ENCODE measurements at places on chromosomes 13 and 19.

- no peak for DNase-seq
Observed at GRCh38 chr19:43525836-43526771, 897 bp downstream of the ETHE1 start.

- peak; percentile 53 for DNase-seq
Observed at GRCh38 chr19:6481541-6482342, at the start of gene DENND1C. Gene DENND1C, minus strand, starts transcription at chr19:6481787. Its CDS starts 92 bp downstream, at chr19:6481695.

DNA sequence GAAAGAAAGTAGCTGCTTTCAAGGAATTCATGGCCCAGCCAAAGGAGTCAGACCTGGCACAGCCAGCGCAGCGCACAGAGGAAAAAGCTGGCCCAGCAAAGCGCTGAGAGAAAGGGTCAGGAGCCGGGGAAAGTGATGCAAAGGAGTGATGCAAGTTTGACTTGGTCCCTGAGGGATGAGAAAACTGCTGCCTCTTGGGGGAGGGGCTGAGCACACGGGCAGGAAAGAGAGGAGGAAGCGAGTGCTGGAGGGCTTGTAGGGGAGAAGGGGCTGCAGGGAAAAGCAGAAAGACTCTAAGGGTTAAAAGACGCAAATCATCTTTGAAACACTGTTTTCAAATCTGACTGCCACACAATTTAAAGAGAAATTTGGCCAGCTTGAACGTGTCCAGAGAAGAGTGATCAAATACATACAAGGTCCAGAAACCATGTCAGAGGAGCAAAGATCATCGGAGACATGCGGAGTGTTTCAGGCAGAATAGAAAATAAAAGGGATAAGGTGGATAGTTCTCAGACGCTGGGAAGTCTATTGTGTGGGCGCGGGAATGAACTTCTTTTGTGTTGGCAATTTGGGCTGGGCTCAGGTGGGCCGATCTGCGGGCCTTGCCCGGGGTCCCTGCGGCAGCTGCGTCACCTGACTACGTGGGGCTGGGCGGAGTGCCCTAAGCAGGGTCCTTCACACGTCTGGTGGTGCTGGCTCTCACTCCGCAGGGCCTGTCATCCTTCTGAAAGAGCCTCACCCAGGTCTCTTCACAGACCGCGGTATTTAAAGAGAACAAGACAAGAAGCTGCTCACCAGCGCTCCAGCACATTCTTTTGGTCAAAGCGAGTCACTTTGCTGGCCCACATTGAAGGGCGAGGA, 18.1 kb downstream of the N4BP2L1 start:
- no peak for DNase-seq

- DNase-seq, result no peak
Observed at GRCh38 chr13:37889102-37889501, 19.5 kb upstream of the TRPC4 start.

- no peak for DNase-seq
Observed at GRCh38 chr19:5804516-5805461, at the start of gene NRTN. Gene NRTN, plus strand, starts transcription at chr19:5805067. Its CDS starts 19,099 bp downstream, at chr19:5824166.

DNA sequence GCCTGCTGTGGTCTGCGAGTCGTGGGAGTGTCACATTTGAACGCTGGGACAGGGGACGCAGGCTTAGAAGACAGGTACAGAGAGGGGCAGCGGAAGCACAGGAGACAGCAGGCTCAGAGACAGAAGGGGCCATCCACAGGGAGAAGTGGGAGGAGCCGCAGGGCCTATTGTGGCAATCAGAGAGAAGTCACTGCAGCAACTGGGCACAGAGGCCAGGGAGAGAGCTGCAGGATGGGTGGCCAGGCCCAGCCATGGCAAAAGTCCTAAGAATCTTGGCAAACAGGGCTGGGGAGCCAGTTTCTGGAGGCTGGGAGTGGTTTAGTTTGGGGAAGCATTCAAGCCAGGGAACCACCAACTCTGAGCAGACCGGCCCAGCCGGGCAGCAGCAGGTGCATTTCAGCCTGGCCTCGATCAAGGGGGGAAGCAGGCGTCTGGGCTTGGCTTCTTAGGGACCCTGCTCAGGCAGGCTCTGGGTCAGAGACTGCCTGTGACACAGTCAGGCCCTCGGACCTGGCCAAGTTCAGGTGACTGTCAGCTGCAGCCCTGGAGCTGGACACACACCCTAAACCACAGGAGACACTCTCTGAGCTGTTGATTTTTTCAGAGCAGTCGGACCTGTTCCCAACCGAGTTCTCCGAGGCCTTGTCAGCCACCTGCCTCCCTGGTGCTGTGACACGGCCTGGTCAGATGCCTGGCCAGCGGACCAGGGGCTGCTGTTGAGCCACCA, 11.8 kb downstream of the SH3GL1 start:
- DNase-seq, result no peak

DNA sequence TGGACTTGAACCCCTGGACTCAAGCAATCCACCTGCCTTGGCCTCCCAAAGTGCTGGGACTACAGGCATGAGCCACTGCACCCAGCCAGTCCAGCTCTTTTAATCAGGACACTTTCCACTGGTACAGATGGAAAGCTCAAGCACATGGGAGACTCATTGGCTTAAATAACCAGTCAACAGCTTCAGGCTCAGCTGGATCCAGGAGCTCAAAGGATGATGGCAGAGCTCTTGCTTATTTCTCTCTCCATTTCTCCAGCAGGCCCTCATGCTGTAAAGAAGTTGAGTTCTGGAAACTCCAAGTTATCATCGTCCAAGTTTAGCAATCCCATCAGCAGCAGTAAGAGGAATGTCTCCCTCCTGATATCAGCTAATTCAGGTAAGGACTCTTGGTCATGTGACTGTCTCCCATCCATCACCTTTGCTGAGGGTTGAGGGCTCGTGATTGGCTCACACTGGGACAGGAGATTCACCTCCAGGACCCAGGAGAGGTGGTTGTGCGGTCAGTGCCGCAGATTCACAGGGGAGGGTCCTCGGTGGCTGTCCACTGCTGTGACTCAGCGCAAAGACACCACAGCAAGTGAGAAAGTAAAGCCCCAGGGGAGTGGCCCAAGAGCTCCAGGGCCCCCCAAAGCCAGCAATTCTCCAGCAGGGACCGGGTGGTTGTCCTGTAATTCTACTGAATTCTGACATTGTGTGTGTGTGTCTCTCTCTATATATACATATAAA, 5.1 kb downstream of the CCL25 start:
- no peak for DNase-seq

GRCh38 chr13:78521091-78521490, 82.3 kb downstream of the POU4F1 start:
- no peak for DNase-seq

GRCh38 chr13:91127995-91128394, 219.5 kb upstream of the MIR17HG start:
- no peak for DNase-seq

- peak; percentile 54 for DNase-seq
Observed at GRCh38 chr19:21328885-21329605, at the start of gene ZNF708. Gene ZNF708, minus strand, starts transcription at chr19:21329410. Its CDS starts 198 bp downstream, at chr19:21329212.

- DNase-seq, result no peak
Observed at GRCh38 chr19:19105365-19106055, 32.8 kb downstream of the TMEM161A start.

- DNase-seq, result no peak
Observed at GRCh38 chr13:74272826-74273225, 138.6 kb upstream of the KLF12 start.

Measured in stimulated activated CD8-positive, alpha-beta memory T cell treated with anti-CD3 and anti-CD28 coated beads, Interleukin-2, amount 100 ng/mL, for 1 hour (primary cell).